ENCODE measurements at places on chromosomes 6 and 20.

- no peak for DNase-seq
Observed at GRCh38 chr20:61765871-61766654, 299.6 kb downstream of the TAF4 start.

- no peak for DNase-seq
Observed at GRCh38 chr6:43746613-43747102, 23.4 kb upstream of the VEGFA start.

DNA sequence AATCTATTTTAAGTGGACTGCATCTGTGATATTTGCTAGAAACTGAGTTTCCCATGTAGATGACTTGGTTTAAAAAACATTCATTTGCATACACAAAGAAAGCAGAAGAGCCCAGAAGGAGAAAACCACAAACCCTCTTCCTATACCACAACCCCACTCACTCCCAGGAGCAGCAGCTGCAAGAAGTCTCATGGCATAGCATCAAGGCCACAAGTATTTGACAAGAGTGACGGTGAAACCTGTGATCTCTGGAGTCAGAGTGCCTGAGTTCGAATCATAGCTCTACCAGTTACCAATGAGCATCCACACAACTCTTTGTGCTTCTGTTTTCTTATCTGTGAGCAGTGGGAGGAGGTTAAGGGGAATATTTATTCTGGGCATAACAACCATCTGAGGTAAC lies 44.7 kb upstream of the SIRPG start:
- DNase-seq, result no peak

DNA sequence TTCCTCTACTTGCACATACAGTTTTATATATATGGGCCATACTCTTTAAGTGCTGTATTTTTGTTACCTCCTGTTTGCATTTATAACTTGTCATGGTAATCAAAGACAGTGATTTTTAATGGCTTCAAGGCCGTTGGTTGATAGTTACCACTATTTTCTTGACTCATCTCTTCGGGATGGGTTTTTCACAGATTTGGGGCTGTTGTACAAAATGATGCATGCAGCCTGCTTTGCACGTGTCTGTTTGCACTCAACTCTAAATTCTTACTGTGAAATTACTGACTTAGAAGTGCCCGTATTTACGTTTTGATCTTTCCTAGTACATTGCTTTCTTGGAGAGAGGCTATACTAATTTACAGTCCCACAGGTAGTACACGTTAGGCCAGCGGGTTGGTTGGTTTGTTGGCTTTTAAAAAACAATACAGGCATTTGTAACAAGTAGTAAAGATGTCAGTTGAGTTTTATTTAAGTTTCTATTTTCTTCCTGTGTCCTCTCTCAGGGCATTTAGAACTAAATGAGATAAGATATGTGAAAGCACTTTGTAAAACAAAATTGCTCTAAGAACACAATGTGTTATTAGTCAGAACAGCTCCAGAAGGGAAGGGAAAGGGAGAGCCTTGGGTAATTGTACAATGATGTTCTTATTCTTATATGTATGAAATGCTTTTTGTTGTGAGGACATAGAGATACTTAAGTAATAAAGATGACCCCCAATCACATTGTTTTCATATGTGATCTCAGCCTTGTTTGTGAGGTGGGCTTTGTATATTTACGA lies 11.7 kb downstream of the JARID2 start:
- no peak for DNase-seq

DNA sequence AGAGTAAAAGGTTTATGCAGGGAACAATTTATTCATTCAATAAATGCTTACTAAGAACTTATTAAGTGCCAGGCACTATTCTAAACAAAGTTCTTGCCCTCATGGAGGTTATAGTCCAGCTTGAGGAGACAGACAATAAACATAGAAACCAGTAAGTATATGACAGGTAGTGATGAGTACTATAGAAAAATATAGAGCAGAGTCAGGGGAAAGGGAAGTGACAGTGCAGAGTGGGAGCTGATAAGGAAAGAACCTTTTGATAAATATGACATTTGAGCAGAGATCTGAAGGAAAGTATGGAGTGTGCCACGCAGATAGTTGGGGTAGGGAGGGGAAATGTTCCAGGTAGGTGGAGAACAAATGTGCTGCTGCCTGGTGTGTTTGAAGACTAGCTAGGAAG lies 12.1 kb downstream of the ACSS2 start:
- no peak for DNase-seq

DNA sequence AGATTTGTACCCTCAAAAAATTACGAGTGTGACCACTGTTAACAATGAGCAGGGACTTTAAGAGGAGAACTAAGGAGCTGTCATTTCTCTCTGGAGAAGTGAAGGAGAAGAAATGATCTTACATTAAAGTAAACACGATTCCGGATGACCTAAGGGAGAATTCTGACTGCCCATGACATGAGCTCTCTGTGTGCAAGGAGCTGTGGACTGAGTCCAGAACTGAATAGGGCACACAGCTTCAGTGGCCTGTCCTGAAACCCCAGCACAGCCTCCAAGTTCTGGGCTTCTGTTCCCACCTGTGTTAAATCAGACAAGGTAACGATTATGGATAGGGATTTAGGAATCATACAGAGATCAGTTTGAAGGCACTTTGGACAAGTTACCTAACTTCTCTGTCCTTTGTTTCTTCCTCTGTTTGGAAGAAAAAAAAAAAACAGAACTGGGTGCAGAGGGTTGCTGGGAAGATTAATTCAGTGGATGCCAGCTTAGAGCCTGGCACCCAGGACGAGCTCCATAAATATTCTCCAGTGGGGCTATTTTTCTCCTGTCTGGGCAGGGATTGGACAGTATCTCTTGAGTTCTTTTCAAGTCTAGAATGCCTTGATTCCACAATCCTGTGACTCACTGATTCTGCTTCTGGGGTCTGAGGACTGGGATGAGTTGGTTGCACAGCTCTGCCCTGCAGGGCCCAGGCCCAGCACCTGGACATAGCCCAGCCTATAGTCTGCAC lies 65.7 kb downstream of the MRPL14 start:
- no peak for DNase-seq

- DNase-seq, result no peak
Observed at GRCh38 chr6:30329331-30329730, 2.6 kb downstream of the TRIM39 start.

GRCh38 chr20:63222541-63222940 lies 6.6 kb upstream of the YTHDF1 start:
- DNase-seq, result no peak

DNA sequence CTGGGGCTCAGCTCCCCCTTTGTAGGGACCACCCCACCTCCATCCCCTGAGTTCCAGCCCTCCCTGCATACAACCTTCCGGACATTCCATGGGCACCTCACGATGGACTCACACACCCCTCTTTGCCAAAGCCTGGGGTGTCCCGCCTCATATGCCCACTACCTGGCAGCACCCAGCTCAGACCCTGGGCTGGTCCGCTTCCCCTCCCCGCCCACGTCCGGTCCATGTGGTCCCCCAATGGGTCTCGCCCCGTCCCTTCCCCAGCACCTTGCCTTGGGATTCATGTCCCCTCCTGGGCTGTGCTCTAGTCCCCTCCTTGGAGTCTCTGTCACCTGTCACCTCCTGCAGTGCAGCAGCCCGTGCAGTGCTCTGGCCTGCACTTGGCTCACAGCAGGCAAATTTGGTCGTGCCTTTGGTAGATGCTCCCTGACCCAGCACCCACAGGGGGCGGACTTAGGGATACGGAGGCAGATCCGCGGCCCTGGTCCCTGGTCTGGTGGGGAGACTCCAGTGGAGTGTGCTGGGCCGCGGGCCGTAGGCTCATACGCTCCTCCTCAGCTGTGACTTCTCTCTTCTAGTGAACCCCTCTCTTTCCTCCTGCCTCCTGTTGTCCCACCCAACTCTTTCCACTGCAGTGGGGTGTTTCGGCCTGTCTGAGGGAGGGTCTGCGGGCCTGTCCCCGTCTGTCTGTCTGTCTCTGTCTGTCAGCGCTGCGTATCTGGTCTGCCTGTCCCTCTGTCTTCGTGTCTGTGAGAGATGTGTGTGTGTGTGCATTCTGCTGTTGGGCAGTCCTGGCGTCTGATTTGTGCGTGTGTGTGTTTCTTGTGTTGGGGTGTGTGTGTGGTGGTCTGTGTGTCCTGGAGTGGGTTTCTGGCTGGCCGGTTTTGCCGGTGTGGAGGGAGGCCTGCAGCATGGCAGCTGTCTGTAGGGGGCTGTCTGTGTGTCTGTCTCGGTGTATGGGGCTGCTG lies 69.5 kb downstream of the SRC start:
- DNase-seq, result no peak

DNA sequence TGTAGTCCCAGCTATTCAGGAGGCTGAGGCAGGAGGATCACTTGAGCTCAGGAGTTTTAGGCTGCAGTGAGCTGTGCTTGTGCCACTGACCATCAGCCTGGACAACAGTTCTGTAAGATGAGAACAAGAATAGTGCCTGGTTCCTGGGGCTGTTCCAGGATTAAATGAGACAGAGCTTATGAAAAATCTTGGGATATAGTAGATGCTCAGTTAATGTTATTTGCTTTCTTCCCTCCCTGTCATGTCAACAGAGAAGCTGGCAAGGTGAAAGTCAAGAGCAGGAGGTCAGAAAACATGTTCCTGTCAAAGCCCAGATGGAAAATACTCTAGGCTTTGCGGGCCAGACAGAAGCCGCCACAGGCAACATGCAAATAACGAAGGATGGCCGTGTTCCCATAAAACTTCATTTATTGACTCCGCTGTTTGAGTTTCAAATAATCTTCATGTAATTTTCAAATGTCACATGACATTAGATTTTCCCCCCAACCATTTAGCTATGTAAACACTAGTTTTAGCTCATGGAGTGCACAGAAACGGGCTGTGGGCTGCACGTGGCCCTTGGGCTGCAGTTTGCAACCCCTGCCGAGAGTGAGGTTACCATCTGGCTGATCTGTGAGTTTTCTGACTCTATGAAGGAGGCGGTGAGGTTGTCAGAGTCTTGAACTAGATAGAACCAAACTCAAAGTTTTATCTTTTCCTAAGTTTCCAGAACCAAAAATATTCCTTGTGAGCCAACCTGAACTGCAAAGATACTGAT lies 63.4 kb upstream of the PMEPA1 start:
- DNase-seq, result no peak

DNA sequence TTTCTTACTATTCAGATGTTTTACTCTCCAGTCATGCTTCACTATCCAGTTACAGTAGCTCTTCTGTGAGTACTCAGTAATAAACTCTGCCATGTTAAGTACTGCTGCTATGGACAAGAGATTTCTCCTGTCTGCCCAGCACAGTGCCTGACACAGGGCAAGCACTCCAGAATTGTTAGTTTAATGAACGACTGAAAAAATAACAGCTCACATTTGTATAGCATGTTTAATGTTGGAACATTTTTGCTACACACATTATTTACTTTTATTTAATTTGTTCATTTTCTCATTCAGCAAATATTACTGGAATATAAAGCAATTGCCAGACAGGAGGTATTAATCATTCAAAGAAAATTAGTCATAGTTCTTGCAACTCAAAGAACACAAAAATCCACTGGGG lies 142.6 kb upstream of the HMGN3 start:
- no peak for DNase-seq

DNA sequence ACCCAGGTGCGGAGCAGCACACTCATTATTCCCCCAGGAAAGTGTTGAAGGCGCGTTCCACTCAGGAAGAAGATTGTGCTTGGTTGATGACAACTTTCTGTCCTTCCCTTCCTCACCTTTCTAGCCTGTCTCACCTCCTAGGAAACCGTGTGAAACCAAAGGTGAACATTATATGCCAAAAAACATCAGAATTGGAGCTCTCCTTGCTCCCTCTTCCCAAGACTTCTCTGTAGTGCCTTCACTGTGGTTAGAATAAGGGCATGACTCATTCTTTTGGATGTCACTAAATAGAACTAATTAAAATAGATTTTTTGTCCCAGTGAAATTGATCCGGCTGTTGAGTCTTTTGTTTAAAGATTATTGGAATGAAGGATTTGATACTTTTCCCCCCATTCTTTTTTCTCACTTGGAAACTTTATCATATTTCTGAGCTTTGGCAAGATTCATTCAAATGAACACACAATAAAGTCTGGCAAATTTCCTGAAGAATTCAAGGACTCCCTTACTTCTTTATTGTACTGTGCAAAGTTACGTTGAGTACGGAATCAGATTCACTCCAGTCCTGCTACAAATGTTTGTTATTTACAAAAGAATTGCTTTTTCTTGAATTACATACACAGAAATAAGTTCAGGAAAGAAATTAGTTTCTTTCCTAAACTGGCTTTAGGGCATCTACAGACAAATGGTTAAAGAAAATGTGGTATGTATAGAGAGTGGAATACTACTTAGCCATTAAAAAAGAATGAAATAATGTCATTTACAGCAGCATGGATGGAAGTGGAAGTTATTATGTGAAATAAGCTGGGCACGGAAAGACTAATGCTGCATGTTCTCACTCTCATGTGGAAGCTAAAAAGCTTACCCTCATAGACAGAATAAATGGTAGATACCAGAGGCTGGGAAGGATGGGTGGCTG lies 142.8 kb upstream of the AKAP12 start:
- no peak for DNase-seq

- no peak for DNase-seq
Observed at GRCh38 chr20:46339037-46339436, 30.7 kb upstream of the CDH22 start.

GRCh38 chr6:2378046-2378657 lies 132.7 kb upstream of the GMDS start:
- no peak for DNase-seq

DNA sequence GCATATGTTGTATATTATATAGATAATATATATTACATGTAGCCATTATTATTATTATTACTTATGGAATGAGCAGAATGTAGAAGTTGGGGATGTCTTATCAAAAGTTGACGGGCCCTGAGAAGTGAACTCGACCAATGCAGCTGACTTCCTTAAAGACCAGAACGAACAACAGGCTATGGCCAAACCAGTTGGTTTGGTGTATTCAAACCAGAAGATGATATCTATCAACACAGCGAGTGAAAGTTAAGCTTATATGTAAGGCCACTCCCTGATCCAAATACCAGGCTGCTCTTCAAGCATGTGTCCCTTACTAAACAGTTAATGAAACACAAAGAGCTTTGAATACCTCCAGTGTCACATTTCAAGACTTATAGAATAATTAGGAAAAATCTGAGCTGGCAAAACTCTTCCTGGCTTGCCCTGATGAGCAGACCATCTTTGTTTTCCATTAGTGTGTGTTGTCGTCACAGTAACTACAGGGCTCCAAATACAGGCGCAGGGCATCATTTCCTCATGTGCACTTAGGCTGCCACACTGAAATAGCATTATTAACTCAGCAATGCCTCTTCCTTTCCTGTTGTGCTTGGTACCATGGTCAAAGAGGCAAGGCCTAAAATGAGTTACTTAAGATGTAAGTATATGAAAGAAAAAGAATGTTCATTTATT lies 6.6 kb downstream of the FILIP1 start:
- DNase-seq, result no peak

DNA sequence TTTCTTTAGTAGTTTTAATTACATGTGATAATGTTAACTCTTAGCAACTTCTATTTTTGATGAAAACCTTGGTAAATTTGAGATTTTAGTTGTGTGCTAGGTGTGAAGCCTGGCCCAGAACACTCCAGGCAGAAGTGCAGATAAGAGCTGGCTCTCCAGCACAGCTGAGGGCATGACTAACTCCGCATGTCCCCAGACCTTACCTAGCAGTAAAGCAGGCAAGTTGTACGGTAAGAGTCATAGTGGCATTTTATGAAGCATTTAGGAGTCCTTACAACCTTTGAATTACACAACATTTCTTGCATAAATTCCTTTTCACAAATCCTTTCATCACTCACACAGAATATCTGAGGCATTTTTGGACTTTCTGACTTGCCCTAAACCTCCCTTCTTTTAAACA lies 67.2 kb downstream of the OPRM1 start:
- no peak for DNase-seq

Measured in activated CD4-positive, alpha-beta T cell treated with anti-CD3 and anti-CD28 coated beads for 1 hour (primary cell).